ENCODE measurements at places on chromosomes 7 and 10.

DNA sequence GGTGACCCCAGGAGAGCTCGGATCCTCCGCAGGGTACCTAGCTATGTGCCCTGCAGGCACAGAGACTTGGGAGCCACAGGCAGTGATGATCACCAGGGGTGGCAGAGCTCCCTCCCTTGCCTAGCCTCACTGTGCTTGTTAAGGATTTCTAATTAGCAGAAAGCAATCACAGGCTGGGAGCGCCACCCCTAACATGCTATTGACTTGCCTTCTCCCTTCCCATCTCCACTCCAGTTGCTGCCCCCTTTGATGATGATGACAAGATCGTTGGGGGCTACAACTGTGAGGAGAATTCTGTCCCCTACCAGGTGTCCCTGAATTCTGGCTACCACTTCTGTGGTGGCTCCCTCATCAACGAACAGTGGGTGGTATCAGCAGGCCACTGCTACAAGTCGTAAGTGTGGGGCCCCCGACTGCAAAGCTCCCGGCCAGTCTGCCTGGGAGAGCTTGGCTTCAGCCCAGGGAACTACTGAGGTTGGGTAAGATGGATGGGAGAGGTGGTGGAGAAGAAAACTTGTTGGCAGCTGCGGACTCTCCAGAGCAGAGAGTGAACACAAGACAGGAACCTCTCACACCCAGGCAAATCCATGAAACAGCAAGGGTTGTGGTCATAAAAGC lies 1.2 kb downstream of the PRSS1 start:
- no peak for DNase-seq

- no peak for DNase-seq
Observed at GRCh38 chr7:23061327-23061726, 44.3 kb upstream of the KLHL7 start.

GRCh38 chr7:51276967-51277366 lies 39.6 kb downstream of the COBL start:
- no peak for DNase-seq

DNA sequence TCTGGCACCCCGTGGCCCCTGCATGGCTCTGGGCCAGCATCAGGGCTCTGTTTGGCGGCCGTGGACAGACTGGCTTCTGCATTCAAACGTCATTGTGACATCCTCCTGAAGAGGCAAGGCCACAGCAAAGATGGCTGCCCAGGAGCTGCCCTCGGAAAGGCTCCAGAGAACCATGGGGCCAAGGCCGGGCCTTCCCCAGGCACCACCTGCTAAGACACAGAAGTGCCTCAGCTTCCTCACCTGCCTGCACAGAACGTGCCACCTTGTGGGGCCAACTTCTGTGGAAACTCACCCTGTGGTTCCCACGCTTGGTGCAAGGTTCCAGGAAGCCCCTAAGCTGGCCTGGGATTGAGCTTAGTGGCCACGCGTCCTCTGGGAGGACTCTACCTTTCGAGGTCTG lies 396.9 kb downstream of the PTPRN2 start:
- DNase-seq: no peak

GRCh38 chr7:33251301-33251700 lies 121.9 kb downstream of the BBS9 start:
- no peak for DNase-seq

- DNase-seq: no peak
Observed at GRCh38 chr10:72016608-72017300, 52.6 kb downstream of the CHST3 start.

Data from AG09319 (cell line).